ENCODE measurements at places on chromosomes 1 and 21.

GRCh38 chr21:42375506-42375905, 9.2 kb upstream of the TFF1 start:
- no peak for DNase-seq

- DNase-seq: no peak
Observed at GRCh38 chr1:68119445-68119844, 69.0 kb upstream of the DIRAS3 start.

- peak; percentile 19 for DNase-seq
Observed at GRCh38 chr1:215665215-215665614, 98.1 kb downstream of the KCTD3 start.

- DNase-seq: no peak
Observed at GRCh38 chr1:17594690-17595601, 55.4 kb downstream of the ARHGEF10L start.

DNA sequence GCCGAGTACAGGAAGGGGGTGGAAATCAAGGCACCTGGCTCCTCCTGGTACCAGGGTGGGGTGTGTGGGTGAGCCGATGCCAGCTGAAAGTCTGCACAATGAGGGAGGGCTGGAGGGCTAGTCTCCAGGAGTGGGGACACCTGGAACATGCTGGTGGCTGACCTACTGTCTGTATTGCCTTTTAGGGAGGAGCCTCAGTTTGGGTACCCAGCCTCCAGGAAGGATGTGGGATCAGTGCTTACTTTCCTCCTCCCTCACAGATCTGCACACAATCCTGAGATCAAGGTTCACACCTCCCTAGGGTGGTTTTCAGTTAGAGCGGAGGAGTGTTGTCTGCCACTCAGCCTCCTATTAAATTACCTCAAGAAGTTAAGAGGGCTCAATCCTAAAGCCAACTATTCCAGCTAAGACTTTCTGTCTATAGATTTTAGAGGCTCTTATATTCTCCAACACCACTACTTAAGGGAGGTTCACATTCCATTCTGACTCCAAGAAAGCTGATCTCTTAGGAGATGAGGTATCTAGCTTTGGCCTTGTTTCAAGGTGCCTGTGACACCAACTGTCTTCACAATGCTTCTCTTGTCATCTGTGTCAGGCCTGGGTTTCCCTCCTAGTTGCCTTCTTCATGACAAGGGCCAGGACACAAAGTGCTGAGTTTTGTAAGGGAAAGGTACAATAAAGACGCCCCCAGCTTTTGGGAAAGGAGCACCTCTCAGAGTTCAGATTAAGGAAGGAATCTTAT, 15.7 kb downstream of the SSR2 start:
- DNase-seq: no peak

GRCh38 chr1:98331243-98331642, 330.3 kb upstream of the SNX7 start:
- DNase-seq: no peak

- DNase-seq: peak; percentile 81
Observed at GRCh38 chr1:22780696-22781095, 70.1 kb downstream of the EPHB2 start.

- no peak for DNase-seq
Observed at GRCh38 chr1:221711063-221711577, 30.8 kb downstream of the DUSP10 start.

- DNase-seq: peak; percentile 52
Observed at GRCh38 chr1:38029081-38029681, 16.6 kb downstream of the UTP11 start.
